Daoy (cell line): ENCODE measurements at places on chromosomes 12 and 14.

GRCh38 chr12:22588817-22589216, 36.2 kb upstream of the ETNK1 start:
- DNase-seq, result no peak

DNA sequence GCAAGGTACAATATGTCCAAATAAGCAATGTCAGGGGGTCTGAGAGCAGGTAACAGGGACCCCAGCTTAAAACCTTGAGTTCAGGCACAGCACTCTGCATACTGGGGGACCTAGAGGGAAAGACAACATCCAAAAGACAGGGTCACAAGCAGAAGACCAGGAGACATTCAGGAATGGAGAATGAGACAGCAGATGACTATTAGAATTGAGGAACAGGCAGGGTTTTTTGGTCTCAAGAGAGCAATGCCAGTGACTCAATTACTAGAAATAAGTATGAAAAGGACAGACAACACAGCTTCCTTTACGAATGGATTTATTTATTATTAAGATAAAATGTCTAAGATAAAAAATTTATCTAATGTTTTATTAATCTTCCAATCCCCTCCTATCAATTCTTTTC, 223.0 kb downstream of the PTPRO start:
- no peak for DNase-seq

DNA sequence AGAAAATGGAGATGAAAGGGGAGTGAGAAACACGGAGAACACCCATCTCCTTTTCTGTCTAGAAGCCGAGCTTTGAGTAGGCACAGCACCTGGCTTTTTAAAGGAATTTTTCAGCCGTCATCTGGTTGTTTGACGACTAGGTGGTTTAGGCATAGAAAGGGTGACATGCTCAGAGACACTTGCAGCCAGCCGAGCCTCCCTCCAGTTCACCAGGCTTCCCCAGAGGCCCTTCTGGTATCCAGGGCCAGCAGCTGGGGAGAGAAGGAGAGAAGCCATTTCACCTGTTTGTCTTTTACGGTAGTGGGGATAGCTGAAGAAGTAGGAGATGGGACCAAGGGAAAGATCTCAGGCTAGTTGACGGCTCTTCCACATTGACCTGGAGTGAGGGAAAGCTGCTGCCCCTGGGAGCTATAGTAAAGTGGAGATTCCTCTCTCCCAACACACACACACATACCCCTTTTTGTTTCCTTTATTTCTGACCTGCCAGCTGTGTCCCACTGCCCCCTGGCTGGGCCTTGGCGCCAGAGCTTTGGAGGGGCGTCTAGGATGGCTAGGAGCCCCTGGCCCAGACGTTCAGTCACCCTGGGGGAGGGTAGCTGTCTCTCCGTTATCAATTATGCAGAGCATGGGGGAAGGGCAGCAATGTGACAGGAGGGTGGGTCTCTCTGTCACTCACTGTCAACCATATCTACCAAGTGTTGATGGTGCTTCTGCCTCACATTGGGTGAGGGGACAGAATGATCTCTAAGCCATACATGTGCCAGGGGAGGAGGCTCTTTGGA, 5.5 kb downstream of the MAP3K12 start:
- no peak for DNase-seq

DNA sequence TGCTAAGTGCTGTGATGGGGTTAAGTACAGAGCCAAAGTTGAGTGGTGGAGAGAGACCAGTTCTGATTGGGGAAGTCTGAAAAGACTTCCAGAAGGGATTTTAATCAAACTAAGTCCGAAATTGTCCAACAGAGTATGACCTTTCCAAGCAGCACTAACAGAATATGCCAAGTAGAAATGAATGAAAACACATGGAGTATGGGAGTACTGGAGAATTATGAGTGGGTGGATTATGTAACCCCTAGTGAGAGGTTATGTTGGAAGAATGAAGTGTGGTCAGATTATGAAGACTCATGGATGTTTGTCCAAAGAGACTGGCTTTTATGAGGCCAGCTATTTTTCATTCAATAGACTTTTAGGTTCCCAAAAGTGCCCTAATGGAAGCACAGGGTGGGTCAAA, 94.0 kb upstream of the PLEKHA5 start:
- no peak for DNase-seq

DNA sequence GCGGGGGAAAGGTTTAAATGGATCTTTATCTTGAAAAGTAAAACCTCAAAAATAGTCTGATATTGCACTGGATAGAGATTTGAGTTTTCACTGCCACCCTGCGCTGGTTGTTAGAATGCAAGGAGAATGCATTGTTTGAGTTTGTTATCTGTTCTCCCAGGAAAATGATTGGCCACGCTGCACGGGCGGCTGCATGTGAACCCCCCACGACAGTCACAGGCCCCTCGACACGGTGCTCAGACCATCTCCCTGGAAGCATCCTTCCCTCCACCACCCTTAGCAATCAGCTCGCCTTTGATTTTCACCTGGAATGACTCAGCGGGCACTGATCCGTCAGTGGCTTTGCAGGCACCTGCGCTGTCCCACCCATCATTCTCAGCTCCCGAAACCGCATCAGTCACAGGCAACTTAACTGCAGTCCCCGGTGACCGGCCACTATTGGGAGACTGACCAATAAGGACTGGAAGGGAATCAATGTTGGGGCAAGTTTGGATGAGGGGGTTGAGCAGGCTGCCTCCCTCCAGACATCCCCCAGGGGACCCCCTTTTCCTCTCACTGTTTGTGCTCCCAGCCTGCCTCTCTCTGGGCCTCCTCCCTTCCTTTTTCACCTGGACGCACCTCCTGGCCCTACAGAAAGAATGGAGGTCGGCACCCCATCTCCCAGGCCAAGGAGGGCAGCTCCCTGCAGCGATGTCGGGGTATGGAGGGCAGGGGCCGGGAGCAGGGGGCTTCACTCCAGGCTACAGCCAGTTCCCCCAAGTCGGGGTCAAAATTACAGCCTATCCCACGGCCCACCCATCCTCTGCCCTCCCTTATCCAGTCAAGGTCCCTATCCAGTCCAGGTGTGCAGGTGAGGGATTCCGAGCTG, 28.5 kb upstream of the C14orf180 start:
- no peak for DNase-seq

- no peak for DNase-seq
These were observed 44.0 kb upstream of the PRICKLE1 start for GRCh38 chr12:42633594-42633993.

DNA sequence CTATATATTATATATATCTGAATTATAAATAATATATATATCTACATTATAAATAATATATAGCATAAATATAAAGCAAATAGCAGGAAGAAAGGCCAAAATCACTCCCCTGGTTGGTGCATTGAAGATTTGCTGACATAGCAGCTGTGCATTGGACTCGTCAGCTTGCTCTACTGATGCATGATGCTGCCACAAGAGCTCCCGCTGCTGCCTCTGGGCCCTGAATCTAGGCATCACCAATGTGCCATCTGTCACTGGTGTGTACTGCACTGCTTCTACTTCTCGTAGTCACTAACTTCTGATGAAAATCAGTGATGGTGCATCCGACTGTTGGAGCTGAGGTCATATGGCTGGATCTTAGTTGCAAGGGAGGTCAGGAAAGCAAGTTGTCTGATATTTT, 205.0 kb downstream of the ADAMTS20 start:
- DNase-seq, result no peak
